ENCODE measurements at places on chromosomes 2 and 18.

GRCh38 chr2:172908275-172908674, 167.4 kb upstream of the MAP3K20 start:
- DNase-seq = no peak

DNA sequence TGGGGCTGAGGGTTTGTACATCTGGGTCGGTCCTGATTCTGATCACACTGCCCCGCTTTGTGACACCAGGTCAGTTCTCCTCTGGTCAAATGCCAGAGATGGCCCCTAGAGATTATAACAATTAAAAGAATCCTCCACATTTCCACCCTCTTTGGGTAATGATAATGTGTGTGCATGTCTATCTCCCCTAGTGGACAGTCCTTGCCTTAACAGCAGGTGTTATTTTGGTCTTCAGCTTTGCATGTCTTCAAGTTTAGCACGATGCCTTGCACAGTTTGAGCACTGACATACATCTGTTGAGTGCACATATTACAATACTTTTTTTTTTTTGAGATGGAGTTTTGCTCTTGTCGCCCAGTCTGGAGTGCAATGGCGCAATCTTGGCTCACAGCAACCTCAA, 25.7 kb upstream of the COX7A2L start:
- no peak for DNase-seq

- no peak for DNase-seq
These were observed 1.6 kb downstream of the ITGAV start for GRCh38 chr2:186591506-186591890.

DNA sequence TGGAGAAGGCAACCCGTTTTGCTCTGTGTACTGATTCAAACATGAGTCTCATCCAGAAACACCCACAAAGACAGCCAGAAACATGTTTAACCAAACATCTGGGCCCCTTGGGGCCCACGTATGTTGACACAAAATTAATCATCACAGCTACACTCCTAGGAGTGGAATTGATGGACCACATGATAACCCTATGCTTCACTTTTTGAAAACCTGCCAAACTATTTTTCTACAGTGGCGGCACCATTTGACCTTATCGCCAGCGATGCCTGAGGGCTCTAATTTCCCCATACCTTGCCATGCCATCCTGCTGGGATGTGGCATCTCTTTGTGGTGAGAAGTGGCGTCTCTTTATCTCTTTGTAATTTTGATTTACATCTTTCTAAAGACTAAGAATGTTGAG, 38.5 kb downstream of the PSMG2 start:
- no peak for DNase-seq

GRCh38 chr18:75162467-75162866, 46.5 kb downstream of the PTGR3 start:
- no peak for DNase-seq

Measured in nephron progenitor cell (in vitro differentiated cells).